Activated CD8-positive, alpha-beta memory T cell treated with anti-CD3 and anti-CD28 coated beads for 4 hours (primary cell): ENCODE measurements at places on chromosomes 3 and 15.

- no peak for DNase-seq
Observed at GRCh38 chr3:112437146-112438022, 61.9 kb downstream of the BTLA start.

GRCh38 chr3:182007441-182007840 lies 295.7 kb downstream of the SOX2 start:
- no peak for DNase-seq

DNA sequence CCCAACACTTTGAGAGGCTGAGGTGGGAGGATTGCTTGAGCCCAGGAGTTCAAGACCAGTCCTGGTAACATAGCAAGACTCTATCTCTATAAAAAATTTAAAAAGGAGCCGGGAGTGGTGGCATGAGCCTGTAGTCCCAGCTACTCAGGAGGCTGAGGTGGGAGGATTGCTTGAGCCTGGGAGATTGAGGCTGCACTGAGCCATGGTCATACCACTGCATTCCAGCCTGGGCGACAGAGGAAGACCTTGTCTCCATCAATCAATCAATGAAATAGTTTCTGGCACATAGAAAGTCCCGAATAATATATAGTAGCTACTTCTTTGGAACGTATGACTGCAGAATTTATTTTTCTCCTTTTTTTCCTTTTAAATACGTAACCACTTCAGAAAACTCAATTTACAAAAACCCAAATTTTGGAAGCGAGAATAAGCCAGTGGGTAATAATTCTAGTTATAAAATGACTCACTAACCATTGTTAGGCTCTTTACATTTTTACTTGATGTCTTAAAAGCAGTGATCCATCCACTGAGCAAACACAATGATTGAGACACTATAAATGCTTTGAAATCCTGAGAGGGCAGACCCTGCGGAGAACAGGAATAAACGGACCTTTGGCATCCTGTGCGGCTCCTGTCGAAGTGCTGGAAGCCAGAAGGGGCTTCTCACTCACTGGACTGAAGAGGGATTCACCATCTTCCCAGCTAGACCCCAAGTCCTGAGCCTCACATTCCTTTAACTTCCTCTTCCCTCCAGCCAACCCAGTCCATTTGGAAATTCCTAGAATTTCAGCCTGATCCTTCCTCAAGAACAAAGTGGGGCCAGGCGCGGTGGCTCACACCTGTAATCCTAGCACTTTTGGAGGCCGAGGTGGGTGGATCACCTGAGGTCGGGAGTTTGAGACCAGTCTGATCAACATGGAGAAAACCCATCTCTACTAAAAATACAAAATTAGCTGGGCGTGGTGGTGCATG lies 68.4 kb upstream of the MFGE8 start:
- DNase-seq, result no peak

- no peak for DNase-seq
Observed at GRCh38 chr3:39275052-39275451, 4.8 kb downstream of the CX3CR1 start.

GRCh38 chr15:96237002-96237401 lies 93.5 kb upstream of the NR2F2 start:
- DNase-seq, result no peak

GRCh38 chr15:92001307-92001706 lies 147.8 kb downstream of the SLCO3A1 start:
- no peak for DNase-seq

- DNase-seq, result no peak
Observed at GRCh38 chr15:92596623-92597022, 59.0 kb downstream of the FAM174B start.

DNA sequence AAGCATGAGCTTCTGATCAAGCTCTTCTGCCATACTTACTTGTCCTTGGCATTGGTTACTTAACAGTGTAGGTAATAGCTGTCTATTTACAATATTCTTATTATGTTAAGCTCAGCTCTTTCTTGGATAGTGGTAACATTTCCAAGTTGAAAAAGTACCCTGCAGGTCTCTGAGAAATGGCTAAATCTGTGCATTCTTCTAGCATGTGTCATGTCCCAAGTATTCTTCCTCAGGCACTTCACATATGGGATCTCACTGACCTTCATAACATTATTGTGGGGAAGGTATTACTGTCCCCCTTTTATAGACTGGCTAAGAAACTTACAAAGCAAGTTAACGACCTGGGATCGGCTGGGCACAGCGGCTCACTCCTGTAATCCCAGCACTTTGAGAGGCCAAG lies 236.1 kb downstream of the RORA start:
- no peak for DNase-seq

DNA sequence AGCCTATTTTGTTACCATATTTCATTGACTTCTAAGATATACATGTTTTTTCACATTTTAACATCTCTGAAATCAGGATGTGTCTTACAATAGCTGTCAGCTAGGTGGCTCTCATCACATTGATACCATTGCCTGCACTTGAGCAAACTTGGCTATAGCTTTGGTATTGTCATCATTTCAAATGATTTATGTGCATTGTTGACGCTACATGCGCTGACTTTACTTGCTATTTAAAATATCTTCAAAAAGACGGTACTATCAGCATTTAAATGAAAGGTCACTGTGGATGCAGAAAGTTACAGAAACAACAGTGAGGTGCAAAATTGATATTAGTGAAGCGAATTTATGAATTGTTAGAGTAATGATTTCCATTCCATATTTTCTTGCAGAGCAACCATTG lies 54.0 kb upstream of the ABHD2 start:
- no peak for DNase-seq

- DNase-seq, result no peak
Observed at GRCh38 chr3:8603115-8603710, 41.4 kb downstream of the SSUH2 start.

DNA sequence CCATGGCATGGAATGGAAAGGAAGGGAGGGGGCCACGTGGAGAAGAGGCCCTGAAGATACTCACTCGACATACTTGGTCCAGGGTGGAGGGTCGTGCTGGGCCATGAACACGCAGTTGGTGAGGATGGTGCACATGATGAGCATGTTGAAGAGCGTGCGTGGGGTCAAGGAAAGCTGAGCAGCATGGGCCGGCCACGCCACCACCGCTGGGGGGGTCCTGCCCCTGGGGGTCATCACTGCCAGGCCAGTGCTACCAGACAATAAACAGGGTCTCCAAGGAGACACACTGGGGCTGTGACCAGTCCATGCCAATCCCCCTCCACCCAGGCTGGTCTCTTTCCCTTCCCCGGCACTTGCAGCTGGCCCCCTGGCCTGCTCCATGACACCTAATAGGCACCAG lies 27.2 kb downstream of the SCN5A start:
- DNase-seq, result no peak

DNA sequence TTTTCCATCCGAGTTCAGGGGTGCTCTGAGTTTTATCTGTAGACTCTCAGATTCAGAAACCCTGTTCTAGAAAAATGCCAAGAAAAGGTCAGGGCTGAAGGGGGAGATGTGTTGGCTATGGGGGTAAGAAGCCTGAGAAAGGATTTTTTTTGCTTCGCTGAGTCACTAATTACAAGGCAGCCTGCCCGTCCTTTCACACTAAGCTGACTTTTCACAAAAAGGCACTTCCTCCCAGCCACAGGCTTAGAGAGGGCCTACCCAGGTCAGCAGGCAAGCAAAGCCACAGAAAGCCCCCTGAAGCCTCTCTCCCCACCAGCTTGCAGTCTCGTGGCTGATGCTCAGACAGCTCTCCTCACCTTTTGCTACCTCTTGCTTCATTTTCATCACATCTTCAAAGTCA lies 192.6 kb upstream of the PRICKLE2 start:
- no peak for DNase-seq

- no peak for DNase-seq
Observed at GRCh38 chr15:95840004-95840403, 490.5 kb upstream of the NR2F2 start.

GRCh38 chr3:179302111-179302510 lies 20.7 kb upstream of the ZNF639 start:
- DNase-seq, result no peak

- DNase-seq, result peak; percentile 10
Observed at GRCh38 chr3:67083277-67083676, 85.2 kb downstream of the KBTBD8 start.

- no peak for DNase-seq
Observed at GRCh38 chr3:31848911-31849310, 132.2 kb downstream of the OSBPL10 start.

DNA sequence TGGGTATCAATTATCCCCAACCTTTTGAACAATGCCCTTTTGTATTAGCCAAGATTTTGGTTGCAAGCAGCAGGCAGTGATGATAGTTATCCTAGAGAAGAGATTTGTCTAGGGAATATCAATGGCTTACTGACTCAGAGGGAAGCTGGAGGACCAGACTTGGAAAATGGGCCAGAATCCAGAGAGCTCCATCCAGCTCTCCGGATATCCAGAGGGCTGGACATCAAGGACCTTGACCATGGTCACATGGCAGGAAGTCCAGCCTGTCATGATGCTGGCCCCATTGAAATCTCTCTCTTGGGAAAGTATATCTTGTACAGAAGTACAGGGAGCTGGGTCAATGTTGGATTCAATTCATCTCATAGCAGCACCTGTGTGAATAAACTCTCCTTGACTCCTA lies 148.5 kb upstream of the PDZRN3 start:
- DNase-seq, result no peak

- no peak for DNase-seq
Observed at GRCh38 chr15:80997692-80998091, 3.0 kb upstream of the TLNRD1 start.

DNA sequence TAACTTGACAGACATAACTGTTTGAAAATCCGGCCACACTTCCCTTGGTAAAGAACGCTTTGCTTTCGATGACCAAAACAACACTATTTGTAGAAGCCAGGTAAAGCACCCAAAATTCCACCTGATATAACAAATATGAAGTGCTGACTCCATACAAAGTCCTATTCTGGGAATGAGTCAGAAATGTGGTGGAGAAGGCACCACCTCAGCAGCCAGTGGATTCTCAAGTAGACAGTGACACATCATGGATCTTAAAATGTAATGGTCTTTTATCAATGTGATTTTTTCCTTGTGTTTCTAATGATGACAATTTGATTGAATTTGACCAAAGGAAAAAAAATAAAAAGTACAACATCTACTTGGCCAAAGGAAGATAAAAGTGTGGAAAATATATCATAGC lies 135.0 kb upstream of the WNT5A start:
- no peak for DNase-seq

DNA sequence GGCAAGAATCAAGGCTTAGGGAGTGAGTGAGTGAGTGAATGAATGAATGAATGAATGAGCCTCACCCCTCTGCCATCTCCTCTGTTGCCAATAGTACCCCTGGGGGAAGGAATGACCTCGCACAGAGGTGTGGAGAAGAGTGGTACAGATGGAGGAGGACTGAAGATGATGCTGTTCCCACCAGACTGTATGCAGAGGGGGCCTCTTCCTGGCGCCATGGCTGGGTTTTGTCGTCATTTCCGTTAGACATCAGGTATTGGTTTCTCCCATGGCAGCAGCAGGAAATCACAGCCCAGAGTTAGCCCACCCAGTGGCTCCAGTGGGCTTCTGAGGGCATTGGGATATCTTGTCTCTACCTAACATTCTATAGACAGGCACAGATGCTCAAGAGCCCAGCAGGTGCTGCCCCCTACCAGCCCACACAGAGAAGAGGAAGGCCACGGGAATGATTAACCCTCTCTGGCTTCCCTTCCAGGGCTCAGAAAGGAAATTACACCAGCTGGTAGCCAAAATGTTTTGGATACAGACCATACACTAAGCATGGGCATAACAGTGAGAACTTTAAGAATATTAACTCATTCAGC lies 109.8 kb upstream of the SLC6A11 start:
- DNase-seq, result no peak

DNA sequence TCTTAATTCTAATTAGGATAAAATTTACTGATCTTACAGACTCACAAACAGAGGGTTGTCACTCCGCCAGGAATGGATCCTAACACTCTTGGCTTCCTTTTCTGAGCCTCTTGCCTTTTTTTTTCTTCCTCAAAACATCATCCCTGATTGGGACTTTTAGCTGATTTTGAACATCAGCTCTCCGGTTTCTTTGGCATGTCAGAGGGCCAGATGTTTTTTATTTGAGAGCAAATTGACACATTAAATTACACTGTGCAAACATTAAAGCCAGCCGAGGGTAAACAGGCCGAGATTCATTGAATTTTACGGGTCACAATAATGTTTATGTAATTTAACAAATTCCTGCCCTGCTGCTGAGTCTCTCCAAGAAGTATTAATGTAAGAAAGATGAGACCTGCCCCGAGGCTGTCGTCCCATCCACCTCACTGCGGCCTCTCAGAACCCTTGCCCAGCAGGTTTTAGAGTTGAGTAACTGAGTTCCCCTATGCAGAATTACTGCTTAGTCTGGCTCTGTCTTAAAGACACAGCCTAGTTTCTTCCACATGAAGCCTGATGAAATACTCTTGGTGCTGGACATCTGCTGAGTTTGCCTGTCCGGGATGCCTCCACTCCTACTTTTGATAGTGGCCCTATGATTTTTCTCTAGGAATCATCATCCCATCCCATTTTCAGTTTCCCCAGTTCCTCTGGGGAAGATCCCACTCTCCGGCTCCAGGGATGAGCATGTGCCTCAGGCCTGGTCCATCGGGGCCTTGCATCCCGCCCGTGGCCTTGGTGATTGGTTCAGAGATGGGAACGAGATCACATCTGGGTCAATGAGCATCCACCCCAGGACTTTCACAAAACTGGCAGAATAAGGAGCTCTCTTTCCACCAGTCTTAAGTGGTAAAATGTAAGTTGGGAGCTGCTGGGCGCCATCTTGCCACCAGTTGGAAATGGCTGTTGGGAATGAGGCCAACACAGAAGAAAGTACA lies 226.6 kb upstream of the TLE3 start:
- DNase-seq, result no peak

GRCh38 chr3:125434582-125435011 lies 59.5 kb upstream of the ZNF148 start:
- DNase-seq, result no peak

GRCh38 chr15:76217029-76217881 lies 94.0 kb downstream of the ETFA start:
- DNase-seq, result no peak

- peak; percentile 50 for DNase-seq
Observed at GRCh38 chr3:157130467-157131251, 29.3 kb downstream of the CCNL1 start.

DNA sequence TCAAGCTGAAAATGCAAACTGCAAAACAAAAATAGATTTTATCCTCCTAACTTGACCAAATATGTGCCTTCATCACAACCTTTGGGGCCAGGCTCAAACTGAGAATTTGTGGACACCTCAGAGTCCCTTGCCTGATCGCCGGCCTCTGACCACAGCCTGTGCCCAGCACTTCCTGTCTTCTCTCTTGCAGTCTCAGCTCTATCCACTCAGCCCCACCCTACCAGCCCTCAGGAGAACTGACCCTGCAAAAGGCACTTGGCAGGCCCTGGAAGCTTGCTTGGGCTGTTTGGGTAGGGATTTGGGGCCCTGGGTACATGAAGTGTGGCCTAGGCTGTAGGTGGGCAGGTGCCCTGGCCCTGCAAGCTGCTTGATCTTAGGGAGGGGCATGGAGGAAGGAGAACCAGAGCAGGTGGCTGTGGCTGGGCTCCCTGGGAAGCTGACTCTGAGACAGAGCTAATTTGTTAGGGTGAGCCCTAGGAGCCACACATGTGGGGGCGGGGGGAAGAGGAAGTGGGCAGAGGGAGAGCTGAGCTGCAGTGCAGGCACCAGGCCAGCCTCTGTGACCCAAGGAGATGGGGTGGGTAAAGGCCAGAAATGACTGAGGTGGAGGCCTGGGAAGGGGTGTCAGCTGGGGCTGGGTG lies 8.6 kb downstream of the CLEC3B start:
- DNase-seq, result no peak
